SK-N-SH treated with all-trans-retinoic acid at 6 μM for 48 hours (cell line): ENCODE measurements at places on chromosomes 1 and 21.

DNA sequence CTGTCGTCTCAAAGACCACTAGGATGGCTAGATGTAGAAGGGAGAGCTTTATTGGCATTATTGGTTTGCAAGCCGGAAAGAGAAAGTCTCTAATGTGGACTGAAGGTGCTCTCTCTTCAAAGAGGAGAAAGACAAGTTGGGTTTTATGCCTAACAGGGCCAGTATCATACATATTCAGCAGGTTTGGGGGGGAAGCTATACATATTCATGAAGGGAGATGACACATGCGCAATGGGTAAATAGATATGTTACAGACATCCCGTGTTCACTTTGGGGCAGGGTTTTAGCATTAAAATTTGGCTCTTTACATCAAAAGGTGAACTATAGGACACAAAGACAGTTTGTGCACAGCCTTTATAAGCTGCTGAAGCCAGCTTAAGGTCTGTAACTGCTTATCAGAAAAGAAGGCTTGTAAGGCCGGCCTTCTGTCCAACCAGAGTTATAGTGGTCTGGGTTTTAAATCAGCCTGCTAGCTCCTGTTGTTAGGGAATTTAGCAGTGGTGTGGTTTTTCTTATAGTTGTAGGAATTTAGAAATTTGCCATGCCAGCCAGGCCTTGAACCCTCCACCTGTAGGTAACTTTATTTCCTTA lies 46.5 kb upstream of the LRRN2 start:
- no peak for ATAC-seq

- peak; percentile 50; the same call in 2 of the 3 replicates for ATAC-seq
These were observed 80.3 kb downstream of the LRIG2 start for GRCh38 chr1:113153116-113153803.

DNA sequence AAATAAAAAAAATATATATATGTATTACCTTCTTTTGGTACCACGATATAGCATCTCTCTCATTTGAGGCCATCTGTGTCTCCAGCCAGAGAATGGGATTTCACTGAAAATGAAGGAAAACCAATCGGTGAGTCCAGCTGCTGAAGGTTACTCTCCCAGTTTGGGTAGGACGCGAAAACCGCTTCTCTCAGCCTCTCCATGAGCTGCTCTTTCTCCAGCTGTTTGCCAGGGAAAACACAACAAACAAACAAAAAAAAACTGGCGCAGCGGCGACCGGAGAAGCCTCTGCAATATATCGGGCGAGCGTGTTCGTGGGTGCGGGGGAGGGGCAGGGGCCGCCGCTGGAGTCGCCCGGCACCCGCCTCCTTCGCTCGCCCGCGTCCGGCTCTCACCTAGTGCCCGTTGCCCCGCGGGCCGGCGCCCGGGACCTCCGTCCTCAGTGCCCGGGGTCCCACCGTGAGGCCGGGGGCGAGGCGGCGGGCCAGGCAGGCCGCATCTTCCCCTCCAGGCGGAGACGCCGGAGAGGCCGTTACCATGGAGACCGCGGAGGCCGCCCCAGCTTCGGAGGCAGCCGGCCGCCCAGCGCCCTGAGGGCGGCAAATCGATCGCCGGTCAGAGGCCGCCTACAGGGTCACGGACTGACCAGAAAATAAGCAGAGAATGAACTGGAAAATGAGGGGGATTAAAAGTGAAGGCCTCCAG lies 504 bp downstream of the PHTF1 start:
- peak; percentile 75 for ATAC-seq

GRCh38 chr1:234724516-234725176 lies 114.7 kb upstream of the IRF2BP2 start:
- ATAC-seq = peak; percentile 56

DNA sequence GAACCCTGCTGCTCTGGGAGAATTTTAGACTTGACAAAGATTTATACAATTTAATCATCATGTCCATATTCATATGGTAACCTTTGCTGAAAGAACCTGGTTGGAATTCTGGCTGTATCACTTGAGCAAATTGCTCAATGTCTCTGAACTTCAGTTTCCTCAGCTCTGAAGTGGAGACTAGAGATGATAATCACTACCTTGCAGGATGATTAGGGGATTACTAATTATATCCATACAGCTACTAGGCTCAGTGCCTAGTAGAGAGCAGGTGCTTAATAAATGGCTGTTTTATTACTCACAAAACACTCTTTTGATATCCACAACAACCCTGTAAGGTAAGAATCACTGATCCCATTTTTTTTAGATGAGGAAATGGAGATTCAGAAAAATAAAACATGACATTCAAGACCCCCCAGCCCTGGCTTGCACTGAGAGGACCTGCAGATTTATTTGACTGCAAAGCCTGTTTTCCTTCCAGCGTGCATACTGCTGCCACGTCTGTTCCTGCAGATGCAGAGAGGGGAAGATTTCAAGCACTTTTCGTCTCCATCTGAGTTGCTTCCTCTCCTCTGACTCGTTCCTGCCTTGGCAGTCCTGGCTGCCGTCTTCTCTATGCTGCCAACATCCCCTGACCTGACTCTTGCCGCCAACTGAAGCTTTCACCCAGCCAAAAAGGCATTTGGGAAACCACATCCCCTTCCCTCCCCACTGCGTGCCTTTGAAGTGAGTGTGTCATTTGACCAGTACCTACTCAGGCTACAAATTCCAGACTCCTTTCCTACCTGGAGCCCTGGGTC lies 203.0 kb downstream of the PLPP3 start:
- peak; percentile 61 for ATAC-seq

DNA sequence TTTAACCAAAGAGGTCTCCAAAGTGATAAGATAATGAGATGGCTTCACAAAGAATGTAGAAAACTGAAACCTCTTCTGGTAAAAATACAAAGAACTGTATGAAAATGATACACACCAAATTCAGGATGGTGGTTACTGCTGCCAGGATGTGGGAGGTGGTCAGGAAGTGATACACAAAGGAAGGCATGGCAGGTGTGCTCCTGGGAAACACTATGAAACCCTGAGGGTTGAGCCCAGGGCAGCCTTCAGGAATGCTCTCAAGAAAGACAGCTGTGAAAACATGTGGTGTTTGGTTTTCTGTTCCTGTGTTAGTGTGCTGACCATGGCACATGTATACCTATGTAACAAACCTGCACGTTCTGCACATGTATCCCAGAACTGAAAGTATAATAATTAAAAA lies 109.3 kb downstream of the NTNG1 start:
- no peak for ATAC-seq

DNA sequence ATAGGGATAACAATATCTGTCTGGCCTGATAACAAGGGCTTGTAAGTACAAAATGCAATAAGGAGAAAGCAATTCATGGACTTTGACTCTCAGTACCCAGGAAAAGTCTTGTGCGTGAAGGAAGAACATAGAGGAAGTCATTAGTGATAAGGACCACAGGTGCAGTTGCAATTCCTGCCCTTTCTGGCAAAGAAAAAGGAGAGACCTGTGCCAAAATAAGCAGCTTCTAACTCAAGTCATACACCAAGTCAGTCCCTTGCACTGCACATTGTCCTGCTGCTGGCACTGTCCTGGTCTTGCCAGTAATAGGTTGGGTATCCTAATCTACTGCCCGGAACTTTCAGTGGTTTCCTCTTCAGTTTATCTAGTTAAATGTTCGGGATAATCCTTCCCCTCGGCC lies 14.8 kb upstream of the SOD1 start:
- no peak for ATAC-seq

- no peak for ATAC-seq
These were observed 50.1 kb downstream of the AK4 start for GRCh38 chr1:65198096-65198495.

DNA sequence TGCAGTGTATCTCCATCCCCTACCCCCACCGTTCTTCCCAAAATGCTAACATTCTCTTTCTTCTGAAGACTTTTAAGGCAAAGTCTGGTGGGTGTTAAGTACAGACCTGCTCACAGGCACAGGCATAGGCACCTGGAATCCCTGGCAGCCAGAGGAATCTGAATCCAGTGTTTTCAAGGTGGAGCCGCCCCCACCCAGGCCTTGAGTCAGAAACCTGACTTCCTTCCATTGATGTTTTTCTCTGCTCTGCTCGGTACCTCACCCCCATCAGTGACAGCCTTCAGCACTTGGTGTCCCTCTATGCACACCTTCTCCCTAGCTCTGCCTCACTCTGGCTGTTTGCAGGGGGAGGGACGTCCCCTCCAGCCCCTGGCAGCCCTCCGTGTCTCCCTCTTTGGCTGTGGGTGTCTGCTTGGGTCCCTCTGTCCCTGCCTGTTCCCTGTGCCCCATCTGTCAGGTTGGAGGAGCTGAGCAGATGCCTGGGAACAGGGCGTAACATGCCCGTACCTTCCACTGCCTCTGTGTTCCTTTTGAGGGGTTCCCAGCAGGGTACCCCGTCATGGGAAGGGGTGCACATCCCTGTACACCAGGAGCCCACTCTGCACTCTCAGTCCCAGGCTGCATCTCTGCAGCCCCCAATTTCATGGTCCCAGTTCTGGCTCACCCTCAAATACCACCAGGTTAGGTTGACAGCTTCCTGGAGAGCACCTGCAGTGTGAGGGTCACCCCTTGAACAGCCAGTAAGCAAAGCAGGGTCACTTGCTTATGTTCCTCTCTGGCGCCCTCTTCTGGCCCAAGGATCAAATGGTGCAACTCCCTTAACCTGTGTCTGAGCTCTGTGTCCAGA lies 6.7 kb downstream of the NCDN start:
- ATAC-seq = peak; percentile 78

DNA sequence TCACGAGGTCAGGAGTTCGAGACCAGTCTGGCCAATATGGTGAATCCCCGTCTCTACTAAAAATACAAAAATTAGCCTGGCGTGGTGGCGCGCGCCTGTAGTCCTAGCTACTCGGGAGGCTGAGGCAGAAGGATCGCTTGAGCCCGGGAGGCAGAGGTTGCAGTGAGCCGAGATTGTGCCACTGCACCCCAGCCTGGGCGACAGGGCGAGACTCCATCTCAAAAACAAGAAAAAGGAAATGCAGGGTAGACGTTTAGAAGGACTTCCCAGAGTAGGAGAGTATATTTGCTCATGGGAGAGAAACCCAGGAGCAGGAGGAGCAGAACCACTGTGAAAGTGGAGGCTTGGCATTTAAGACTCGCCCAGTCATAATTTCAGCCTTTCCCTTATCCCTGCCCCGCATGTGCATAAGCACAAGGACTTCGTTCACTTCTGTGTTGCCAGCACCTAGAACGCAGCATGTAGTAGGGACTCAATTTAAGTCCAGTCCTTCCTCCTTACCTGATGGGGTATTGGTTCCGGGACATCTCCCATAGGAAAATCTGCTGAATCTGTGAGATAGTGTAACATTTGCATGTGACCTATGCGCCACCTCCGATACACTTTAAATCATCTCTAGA lies 5.2 kb upstream of the MEF2D start:
- ATAC-seq = no peak

DNA sequence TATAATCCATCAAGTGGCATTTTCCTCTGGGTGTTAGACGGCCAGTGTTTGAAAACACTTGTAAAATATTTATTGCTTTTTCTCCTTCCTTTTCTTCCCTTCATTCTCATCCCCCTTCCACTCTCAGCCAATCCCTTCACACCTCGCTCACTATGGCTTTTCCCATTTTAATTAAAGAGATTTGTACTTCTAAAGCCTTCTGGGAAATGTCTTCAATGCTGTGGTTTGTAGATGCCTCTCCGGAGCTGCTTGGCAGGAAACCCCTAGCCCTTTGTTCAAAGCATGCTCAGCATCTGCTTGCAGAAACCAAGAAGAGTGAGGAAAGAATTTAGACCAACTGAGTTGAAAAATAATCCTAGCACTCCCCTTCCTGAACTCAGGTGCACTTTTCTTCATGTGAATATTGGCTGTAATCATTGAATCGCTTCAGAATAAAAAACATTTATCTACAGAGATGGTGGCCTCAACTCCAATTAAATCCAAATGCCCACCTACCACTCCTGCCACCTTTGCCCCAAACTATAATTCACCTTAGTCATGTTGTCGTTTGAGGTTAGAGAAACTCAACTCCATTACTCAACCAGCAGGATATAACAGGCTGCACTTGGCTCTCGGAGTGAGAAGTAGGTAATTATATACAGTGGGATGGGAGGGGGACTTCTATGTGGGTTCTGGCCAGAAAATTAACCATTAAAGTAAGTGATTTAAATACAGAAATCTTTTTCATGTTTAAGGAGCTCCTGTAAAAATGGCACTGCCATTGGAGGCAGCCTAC lies 659.4 kb upstream of the CAMK1G start:
- ATAC-seq = no peak

DNA sequence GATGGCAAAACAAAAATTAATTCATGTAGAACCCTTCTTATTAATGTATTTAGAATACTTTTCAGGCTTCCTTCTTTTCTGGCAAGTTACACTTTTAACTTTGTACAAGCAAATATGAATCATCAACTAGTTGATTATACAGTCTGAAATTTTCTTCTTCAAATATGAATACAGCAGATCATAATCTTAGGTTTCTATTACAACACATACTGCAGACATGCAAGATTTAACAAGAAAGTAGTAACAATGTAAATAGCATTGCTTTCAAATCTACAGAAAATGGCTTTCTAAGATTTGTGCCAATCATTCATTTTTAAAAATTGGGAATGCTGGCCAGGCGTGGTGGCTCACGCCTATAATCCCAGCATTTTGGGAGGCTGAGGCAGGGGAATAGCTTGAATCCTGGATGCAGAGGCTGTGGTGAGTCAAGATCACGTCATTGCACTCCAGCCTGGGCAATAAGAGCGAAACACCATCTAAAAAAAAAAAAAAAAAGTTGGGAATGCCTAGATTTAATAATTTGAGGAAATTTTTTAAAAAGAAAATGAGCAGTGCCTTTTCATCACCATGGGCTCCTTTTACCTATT lies 68.4 kb upstream of the DPYD start:
- peak; percentile 72 for ATAC-seq

DNA sequence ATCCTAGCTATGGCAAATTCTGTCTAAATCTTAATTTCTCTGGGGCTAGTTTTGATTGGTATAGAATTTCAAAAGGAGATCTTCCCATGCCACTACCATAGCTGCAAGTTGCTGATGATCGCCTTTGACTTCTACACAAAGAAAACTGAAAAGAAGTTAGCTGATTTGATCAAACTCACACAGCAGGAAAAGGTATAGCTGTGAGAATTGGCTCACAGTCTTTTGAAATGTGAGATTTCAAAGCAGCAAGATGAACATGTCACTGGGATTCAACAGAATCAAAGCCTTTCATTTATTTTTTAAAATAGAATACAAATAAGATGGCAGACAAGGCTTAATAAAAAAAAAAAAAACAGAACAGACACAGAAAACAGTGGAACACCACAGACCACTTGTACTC lies 7.5 kb upstream of the RGS1 start:
- ATAC-seq = no peak
